ENCODE measurements at places on chromosomes 11 and 22.

DNA sequence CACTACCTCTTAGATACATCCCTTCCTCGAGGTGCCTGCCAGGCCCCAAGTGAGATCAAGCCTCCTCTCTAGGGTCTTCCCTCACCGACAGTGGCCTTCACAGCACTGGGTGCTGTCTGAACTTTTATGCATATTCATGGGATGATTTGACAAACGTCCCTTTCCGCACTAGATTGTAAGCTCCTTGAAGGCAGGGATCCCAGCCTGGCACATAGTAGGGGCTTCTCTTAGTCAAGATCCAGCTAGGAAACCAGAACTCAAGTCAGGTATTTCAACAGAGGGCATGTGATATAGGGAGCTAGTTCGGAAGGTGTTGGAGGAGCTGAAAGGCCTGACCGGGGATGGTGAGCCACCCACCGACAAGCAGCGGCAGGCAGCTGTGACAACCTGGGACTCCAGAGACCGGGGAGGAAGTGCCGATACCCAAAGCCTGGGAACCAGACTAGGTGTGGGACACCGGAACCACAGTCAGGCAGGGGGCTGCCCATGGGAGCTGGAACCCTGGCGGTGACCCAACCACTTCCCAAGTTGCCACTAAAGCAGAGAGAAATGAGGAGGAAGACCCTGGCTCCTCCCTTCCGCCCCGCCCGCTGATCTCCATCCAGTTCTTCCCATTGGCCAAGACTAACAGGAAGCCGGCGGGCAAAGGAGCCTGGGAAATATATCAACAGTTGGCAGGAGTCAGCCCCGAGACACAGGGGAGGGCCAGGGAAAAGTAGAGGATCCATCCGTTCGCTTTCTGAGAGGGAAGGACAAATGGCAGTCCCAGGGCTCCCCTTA is 39.8 kb upstream of the CD82 start:
- DNase-seq = no peak

DNA sequence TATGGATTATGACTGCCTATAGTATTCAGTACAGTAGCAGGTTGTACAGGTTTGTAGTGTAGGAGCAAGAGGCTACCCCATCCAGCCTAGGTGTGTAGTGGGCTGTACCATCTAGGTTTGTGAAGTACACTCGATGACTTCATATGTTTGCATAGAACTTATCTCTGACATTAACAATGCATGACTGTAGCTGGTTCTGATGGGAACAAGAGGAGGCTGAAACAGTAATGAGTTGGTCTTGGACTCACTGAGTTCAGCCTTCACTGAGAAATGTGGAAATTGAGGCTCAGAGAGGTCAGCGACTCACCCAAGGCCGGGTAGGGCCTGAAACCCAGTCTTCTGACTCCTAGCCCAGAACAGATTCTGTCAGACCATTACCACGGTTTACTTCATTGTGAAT is 13.0 kb downstream of the MYO7A start:
- DNase-seq = no peak

- DNase-seq = no peak
Observed at GRCh38 chr11:120354068-120354467, 17.9 kb downstream of the ARHGEF12 start.

DNA sequence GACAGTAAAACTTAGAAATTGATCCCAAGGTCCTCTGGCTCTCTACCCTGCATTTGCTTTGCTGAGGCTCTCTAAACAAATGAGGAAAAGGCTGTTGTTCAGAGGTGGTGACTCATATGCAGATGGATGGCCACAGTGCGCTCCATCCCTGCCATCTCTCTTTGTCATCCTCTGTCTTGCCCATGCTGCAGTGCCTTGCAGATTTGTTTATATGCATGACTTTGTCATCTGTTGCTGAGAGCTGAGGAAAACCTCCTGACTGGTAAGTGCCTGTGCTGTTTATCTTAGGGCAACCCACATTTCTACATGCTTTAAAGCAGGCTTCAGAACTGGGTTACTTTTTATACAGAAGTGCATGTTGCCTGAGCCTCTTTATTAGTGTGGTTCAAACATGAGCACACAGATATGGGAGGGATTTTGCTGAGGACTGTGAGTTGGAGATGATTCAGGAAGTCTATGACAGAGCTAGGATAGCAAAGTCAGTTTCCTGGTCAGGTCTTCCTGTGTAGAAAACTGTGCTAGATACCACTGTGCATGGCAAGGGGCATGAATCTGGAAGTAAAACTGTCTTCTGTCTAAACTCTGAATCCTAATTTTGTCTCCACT is 57.4 kb downstream of the JAM3 start:
- peak; percentile 69 for DNase-seq

Measured in NT2/D1 (cell line).